ENCODE measurements at places on chromosomes 2 and 18.

DNA sequence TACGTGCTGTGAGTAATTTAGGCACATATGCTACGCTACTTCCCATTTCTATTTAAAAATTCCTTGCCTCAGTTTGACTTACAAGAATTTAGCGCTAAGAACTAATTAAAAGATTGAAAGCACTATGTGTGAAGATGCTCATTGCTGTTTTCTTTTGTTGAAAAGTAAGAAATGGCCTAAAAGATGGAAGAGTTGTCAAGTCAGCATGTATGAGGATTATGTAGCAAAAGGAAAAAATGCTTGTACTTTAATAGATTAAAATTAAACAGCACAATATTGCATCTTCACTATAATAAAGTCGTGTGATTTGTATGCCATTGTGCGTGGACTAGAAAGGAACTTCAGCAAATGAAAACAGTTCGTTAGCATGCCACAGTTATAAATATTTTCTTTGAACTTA is 77.0 kb downstream of the COX7A2L start:
- no peak for DNase-seq

DNA sequence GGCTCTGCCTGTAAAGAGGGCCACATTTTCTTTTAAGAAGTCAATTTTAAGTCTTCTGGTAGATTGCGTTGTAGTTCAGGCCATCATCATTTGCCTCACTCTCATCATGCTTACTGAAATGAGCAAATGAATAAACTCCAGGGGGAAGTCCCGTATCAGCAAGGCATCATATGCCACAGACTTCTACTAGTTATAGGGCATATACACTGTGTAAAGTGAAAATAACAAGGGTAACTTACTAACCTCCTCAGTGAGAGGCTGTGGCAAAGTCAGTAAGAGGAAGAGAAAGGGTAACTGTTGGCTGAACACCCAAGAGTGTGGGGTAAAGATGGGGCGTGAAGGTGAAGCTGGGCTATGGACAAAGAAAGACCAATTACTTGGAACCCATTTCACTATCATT is 456.2 kb downstream of the SPAG16 start:
- no peak for DNase-seq

- DNase-seq, result no peak
Measured at GRCh38 chr2:197613509-197613987, 61.8 kb downstream of the RFTN2 start.

DNA sequence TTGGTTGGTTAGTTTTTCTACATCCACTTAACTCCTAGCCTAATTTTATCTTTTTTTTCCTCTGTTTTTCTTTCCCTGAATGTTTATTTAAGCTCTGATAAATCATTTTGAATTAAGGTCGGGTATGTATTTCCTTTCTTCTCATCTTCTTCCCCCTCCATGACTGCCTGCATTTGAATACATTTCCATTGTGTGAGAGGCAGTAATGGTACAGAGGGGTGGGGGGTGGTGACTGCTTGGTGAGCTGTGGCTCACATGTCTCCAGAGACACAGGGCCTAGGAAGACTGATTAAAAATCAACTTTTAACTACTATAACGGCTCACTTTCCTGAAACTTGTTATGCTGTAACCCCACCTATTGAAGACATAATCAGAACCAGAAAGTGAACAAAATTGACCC is 58.0 kb downstream of the NEDD4L start:
- no peak for DNase-seq

DNA sequence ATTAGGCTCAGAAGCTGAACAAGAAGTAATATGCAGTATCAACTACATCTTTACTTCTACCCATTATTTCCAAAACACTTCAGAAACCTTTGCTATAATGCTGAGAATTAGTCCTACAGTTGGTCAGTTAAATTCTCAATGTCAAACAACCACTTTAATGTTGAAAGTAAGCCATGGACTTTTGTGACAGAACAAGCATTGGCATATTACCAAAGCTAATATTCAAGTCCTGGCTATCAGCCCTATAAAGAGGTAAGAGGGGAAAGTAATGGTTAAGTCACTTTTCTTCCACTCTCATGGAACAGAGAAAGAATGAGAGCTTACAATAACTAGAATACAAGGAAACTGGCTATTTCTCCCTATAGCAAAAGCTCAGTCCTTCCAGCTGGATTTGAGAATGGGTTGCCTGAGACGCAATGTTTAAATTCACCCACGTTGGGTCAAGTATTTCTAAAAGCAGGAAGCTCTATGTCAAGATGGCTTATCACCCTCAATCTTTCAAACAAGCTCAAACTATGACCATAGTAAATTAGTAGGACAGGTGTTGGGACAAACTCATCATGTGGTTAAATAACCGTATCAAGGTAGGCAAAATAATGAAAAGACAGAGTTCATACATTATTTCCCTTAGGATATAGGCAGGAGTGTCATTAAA is 31.4 kb upstream of the MFSD6 start:
- DNase-seq, result no peak

DNA sequence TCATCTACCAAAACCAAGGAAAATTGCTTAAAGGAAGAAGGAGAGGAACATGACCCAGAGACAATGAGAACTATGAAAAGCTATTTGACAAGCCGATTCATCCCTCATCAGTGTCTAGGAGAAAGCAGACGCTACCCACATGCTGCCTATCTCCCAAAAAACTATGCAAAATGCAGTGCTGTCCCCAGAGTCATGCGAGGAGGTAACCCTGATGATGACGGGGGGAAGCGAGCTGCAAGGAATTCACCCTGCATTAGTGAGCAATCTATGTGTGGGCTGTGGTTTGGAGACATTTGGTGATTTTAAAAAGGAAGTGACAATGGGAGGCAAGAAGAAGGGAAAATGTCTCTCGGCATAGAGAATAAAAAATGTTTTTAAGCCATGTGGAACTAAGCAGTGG is 472.7 kb downstream of the CMPK2 start:
- DNase-seq, result no peak

- no peak for DNase-seq
Measured at GRCh38 chr2:30191819-30192271, 39.5 kb upstream of the LBH start.

- DNase-seq, result no peak
Measured at GRCh38 chr2:160299540-160299939, 99.5 kb upstream of the ITGB6 start.

DNA sequence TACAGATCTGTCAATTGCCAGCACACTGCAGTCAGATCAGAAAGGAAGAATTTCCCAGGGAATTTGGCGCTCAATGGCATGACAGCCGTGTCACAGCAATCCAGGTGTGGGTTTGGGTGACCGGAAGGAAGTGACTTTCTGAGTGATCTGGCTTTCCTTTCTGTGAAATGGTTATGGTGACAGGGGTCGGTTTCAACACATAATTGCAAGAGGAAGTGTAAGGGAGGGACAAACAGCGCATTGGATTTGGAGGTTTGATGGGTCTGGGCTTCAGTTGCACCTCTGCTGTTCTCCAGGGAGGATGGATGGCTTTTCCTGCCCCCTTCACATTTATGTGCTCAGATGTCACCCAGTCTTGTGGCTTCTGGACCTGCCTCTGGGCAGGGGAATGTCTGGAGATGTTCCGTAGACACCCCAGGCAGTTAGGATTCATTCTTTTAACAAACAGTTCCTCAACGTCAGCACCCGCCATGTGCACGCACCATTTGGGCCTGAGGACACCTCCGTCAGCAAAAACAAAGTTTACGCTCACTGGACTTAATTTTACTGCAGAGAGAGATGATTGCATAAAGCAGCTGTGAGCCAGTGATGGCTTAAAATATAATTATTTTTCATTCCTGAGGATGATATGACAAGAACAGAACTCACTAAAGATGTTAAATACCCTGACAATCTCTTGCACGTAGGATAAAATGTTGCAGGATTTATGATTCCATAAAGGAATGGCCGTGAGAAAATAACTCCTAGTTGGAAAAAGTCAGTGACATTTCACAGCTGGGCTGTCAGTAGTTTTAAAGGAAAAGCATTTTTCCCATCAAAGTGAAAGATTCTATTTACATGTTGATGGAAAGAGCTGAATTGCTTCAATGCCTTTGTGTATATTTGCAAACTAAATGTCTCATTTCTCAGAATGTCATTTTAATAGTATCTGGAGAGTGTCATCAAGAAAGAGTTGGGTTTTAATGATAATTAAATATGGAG is 36.9 kb downstream of the MBP start:
- DNase-seq, result no peak

- DNase-seq, result no peak
Measured at GRCh38 chr2:105718846-105719481, 25.7 kb upstream of the NCK2 start.

DNA sequence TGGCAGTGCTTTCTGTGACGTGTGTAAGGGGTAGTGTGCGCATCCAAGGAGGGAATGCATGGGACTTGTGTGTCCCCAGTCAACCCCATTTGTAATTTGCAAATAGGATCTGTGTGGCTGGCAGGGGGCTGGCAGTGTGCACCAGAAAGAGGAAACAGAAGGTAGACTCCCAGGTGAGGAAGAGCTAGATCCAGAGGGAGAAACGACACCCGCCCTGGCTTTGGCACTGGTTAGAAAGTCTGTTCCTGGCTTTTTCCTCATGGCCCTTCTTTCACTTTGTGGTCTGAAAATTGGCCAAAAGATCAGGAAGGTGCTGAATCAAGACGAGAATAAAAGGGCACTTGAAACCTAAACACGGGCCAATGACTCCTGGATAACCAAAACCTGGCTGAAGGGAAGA is 33.3 kb downstream of the PRKCE start:
- no peak for DNase-seq

- no peak for DNase-seq
Measured at GRCh38 chr2:172333235-172333977, 94.0 kb upstream of the ITGA6 start.

GRCh38 chr2:125169022-125169763 is 1144.1 kb downstream of the CNTNAP5 start:
- no peak for DNase-seq

DNA sequence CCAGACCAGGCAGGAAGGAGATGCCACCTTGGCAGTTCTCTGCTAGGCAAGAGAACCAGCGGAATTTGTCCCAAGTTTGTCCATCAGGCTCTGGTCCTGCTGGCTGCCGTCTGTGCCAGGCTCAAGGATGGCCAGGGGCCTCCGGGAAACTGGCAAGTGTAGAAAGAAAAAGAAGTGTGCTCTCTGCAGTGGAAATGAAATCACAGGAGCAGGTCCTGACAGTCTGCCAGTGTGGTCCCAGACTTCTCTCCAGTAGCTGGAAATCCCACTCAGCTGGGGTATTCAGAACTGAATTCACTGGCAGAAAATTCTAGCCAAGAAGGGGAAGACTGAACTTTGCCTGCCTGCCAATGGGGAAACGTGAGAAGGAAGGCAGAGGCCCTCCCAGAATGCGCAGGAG is 91.0 kb downstream of the STPG4 start:
- DNase-seq, result no peak

DNA sequence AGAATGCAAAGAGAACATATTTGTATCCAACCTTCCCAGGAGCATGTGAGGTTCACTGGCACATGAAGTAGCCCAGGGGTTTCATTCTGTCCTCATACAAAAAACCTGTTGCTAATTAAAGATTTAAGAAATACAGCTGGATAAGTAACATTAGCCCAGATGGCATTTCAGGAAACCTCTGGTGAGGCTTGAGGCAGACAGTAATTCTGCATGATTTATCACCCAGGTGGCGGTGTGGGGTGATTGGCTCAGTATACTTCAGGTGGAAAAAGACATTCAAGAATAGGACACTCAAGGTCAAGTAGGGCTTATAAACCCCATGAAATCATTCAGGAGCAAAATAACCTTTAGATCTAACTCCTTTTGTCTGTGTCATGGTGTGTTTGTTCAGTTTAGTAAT is 237.4 kb downstream of the RNF144A start:
- DNase-seq, result no peak
